ENCODE measurements at places on chromosomes 3 and 15.

GRCh38 chr3:69388241-69388640 lies 2.4 kb upstream of the FRMD4B start:
- H3K4me1 ChIP-seq, result peaks cover 14% of the 10 kb centered on the region
- H3K36me3 ChIP-seq, result no peaks in the 10 kb centered on the region
- H3K27ac ChIP-seq, result no peak overlapping the region
- H3K4me3 ChIP-seq, result no peak overlapping the region

- H3K4me1 ChIP-seq, result no peaks in the 10 kb centered on the region
- H3K27ac ChIP-seq, result no peak overlapping the region
- H3K4me3 ChIP-seq, result no peak overlapping the region
- DNase-seq, result no peak
- no peaks in the 10 kb centered on the region for H3K27me3 ChIP-seq
These were observed 103.9 kb upstream of the BCL6 start for GRCh38 chr3:187849016-187849654.

DNA sequence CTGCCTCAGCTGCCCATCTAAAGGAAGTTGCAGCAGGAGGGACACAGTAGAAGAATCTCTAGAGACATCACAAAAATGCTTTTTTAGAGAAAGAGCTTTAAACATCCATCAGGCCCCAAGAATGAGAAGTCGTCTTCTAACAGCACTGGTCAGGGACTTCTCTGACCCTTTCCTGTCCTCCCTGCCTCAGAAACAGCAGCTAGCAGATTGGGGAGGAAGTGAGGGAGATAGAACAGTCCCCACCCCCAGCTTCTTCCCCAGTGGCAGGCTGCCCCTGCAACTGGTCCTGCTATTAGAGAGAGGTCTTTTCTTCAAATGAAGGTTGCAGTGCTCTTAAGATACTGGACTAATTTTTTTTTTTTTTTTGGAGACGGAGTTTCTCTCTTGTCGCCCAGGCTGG lies 55.1 kb downstream of the PDE8A start:
- peak; percentile 13 for DNase-seq
- no peaks in the 10 kb centered on the region for H3K27me3 ChIP-seq
- no peak overlapping the region for H3K4me3 ChIP-seq
- H3K27ac ChIP-seq, result no peak overlapping the region
- peaks cover 31% of the 10 kb centered on the region for H3K4me1 ChIP-seq
- H3K36me3 ChIP-seq, result no peaks in the 10 kb centered on the region

DNA sequence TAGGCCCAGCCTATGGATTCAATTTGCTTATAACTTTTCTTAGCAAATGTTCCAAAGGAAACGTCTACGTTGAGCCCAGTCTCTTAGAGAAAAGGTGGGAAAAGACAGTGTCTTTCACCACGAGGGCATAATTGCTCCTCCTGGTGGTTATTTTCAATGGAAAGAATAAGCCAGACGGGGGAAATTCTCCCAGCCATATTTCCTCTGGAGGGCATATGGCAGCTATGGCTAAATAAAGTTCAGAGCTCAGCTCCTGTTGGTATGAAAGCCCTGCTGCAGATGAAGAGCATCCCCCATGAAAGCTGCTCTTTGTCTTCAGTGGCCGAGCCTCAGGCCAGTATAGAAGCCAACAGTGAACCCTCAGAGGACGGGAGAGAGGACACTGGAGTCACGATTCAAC lies 297.9 kb downstream of the RYR3 start:
- DNase-seq, result no peak
- H3K36me3 ChIP-seq, result no peaks in the 10 kb centered on the region
- no peaks in the 10 kb centered on the region for H3K4me1 ChIP-seq
- H3K4me3 ChIP-seq, result no peak overlapping the region
- H3K27ac ChIP-seq, result no peak overlapping the region
- H3K27me3 ChIP-seq, result no peaks in the 10 kb centered on the region

GRCh38 chr3:195163719-195164572 lies 107.0 kb downstream of the XXYLT1 start:
- H3K36me3 ChIP-seq, result no peaks in the 10 kb centered on the region
- H3K4me1 ChIP-seq, result peaks cover 26% of the 10 kb centered on the region
- H3K4me3 ChIP-seq, result no peak overlapping the region
- no peaks in the 10 kb centered on the region for H3K27me3 ChIP-seq
- H3K27ac ChIP-seq, result no peak overlapping the region
- no peak for DNase-seq

DNA sequence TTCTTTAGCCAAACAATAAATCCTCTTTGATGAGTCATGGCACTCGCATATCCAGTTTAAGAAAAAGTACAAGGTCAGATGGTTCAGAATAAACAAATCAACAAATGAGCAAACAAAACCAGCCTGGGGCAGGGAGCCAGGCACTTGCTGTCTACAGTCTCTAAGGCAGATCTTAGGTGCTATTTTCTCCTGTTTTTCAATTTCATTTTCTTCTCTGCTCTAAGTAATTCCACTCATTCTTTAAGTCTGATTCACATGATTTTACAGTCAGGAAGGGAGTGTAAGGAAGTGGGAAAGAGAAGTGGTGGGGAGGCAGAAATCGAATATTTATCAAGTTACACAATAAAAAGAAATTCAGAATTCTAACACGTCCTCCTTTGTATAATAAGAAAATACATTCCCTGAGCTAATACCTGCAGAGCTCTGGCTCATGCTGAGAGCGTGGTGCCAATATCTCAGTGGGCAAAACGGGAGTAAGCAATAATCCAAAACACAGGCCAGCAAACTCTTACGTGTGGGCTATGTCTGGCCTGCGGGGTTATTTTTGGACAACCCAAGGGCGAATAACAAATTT lies 298.6 kb downstream of the ADAMTS17 start:
- peak; percentile 34 for DNase-seq
- H3K4me3 ChIP-seq, result no peak overlapping the region
- H3K27ac ChIP-seq, result no peak overlapping the region
- H3K4me1 ChIP-seq, result peaks cover 18% of the 10 kb centered on the region

GRCh38 chr3:13788522-13789424 lies 91.1 kb downstream of the WNT7A start:
- no peaks in the 10 kb centered on the region for H3K4me1 ChIP-seq
- no peaks in the 10 kb centered on the region for H3K27me3 ChIP-seq
- H3K36me3 ChIP-seq, result no peaks in the 10 kb centered on the region
- no peak overlapping the region for H3K27ac ChIP-seq

- peaks cover 2% of the 10 kb centered on the region for H3K36me3 ChIP-seq
- H3K27me3 ChIP-seq, result no peaks in the 10 kb centered on the region
- DNase-seq, result no peak
- no peaks in the 10 kb centered on the region for H3K4me1 ChIP-seq
- H3K4me3 ChIP-seq, result no peak overlapping the region
These were observed 28.4 kb downstream of the PXYLP1 start for GRCh38 chr3:141259821-141260629.

- no peak overlapping the region for H3K4me3 ChIP-seq
- no peak for DNase-seq
- peaks cover 14% of the 10 kb centered on the region for H3K4me1 ChIP-seq
- H3K36me3 ChIP-seq, result no peaks in the 10 kb centered on the region
- no peak overlapping the region for H3K27ac ChIP-seq
- no peaks in the 10 kb centered on the region for H3K27me3 ChIP-seq
These were observed 90.7 kb downstream of the NEK10 start for GRCh38 chr3:27278383-27279055.

- DNase-seq, result peak; percentile 97
- peak within 1 kb of the TSS; percentile 92 for H3K27ac ChIP-seq
- H3K4me1 ChIP-seq, result peaks cover 68% of the 10 kb centered on the region
- peak within 1 kb of the TSS; percentile 8 for H3K4me3 ChIP-seq
- H3K36me3 ChIP-seq, result no peaks in the 10 kb centered on the region
- no peaks in the 10 kb centered on the region for H3K27me3 ChIP-seq
These were observed at the start of gene CEP70 for GRCh38 chr3:138594150-138594934. TSS of gene CEP70 (minus strand) at chr3:138594260. CDS start at chr3:138572927, 21,333 bp downstream.

GRCh38 chr3:121885386-121885785 lies 8.8 kb upstream of the SLC15A2 start:
- no peaks in the 10 kb centered on the region for H3K27me3 ChIP-seq
- H3K4me1 ChIP-seq, result no peaks in the 10 kb centered on the region
- no peak for DNase-seq
- no peaks in the 10 kb centered on the region for H3K36me3 ChIP-seq

DNA sequence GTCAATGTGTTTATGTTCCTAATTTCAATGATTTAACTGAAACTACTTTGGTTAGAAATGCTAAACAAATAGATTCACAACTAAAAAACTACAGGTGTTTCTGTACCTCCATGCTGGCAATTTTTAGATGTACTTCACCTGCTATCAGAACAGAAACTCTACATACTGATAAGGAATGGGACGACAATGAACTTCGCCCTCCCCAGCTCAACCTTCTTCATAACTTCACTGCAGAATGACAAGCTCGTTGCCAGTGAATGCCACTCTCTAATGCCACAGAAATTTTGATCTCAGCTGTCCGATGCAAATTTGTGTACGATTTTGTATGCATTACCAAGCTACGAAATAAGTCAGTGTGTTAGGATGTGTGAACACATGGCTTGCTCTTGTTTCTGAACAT lies 133.4 kb downstream of the FOXP1 start:
- H3K36me3 ChIP-seq, result no peaks in the 10 kb centered on the region
- no peak for DNase-seq
- H3K4me3 ChIP-seq, result no peak overlapping the region
- no peak overlapping the region for H3K27ac ChIP-seq

DNA sequence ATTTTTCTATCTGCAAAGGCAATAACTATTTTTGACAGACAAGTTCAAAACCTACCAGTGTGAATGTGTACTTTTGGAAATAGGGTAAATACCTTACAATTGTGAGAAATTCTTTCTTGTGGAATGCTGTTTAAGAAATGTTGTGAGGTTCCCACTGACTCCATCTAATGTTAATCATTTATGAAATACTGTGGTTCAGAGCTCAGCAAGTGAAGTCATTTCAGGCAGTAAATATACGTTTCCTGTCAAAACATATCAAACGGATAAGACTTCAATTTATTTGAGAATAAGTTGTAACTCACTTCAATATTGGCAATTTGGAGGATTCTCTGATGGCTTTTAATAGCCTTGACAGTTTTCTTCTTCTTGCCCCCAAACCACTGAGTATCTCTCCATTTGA lies 16.4 kb downstream of the TAFA4 start:
- H3K4me3 ChIP-seq, result no peak overlapping the region
- H3K4me1 ChIP-seq, result no peaks in the 10 kb centered on the region
- DNase-seq, result no peak

- no peaks in the 10 kb centered on the region for H3K27me3 ChIP-seq
- peaks cover 9% of the 10 kb centered on the region for H3K4me1 ChIP-seq
- H3K4me3 ChIP-seq, result no peak overlapping the region
- no peak overlapping the region for H3K27ac ChIP-seq
- no peaks in the 10 kb centered on the region for H3K36me3 ChIP-seq
- no peak for DNase-seq
These were observed 324.6 kb downstream of the UACA start for GRCh38 chr15:70438776-70439175.

GRCh38 chr15:88637841-88638625 lies 783 bp upstream of the ISG20 start:
- no peaks in the 10 kb centered on the region for H3K36me3 ChIP-seq
- no peak overlapping the region for H3K4me3 ChIP-seq
- no peaks in the 10 kb centered on the region for H3K27me3 ChIP-seq
- H3K27ac ChIP-seq, result peak overlapping the region; percentile 93

DNA sequence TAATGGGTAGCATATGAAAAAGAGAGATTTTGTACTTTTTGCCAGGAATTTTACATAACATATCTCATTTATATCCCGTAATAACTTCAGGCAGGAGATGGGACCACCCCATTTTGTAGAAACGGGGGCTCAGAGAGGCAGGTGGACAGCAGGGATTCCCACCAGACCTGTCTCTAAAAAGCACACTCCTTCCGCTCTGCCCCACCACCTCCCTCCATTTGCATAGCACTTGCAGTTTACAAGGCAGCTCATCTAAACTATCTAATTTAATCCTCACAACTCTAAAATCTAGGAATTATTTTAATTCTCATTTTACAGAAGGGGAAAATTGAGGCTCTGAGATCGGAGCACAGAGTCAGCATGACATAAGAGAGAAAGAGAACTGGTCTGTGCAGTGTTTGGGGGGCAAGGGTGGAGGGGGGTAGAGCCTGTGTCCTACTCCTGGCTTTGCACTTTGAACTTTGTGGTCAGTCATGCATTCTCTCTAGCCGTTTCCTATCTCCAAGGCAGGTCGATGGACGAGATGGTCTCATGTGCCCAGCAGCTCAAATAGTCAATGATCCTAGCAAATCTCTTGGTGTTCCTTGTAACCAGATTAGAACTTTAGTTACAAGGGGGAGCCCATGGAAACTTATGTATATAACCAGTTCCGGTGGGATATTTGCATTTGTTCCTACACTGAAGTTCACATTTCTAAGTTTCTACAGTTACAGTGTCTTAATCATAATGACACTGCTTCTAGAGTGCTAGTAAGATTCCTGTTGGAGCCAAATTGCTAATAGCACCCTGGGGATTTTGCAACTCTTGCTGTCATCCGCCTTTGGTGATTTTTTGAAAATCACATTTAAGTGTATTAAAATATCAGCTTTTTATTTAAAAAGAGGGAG lies 18.6 kb downstream of the CRYGS start:
- no peaks in the 10 kb centered on the region for H3K36me3 ChIP-seq
- H3K4me3 ChIP-seq, result no peak overlapping the region
- H3K27me3 ChIP-seq, result no peaks in the 10 kb centered on the region
- no peak for DNase-seq

DNA sequence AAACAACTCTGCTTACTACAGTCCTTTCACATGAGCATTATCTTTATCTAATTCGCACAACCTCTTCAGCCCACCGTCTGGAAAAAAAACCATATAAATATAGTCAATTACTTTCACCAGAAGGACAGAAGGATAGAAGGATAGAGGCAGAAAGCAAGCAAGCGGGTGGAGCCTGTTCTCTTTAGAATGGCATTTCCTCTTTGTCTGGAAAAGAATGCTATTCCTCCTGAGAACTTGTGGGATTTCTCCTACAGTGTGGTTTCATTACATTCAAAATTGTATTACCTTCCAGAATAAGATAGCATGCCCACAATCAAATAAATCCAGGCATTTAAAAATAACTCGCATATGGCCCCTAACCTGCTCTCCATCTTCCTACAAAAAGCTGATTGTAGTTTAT lies 23.1 kb downstream of the SLC30A4 start:
- H3K4me1 ChIP-seq, result no peaks in the 10 kb centered on the region
- no peaks in the 10 kb centered on the region for H3K27me3 ChIP-seq
- no peak for DNase-seq
- no peak overlapping the region for H3K27ac ChIP-seq
- H3K4me3 ChIP-seq, result no peak overlapping the region

GRCh38 chr3:194865615-194866014 lies 179.9 kb downstream of the FAM43A start:
- no peaks in the 10 kb centered on the region for H3K36me3 ChIP-seq
- H3K27ac ChIP-seq, result no peak overlapping the region

All from body of pancreas (tissue), 4 donors.